ENCODE measurements at places on chromosomes 13 and 19.
A peak's percentile ranks its signal among the peaks of the same experiment; 100 is the strongest.

GRCh38 chr19:54708781-54709180 is 15.5 kb upstream of the KIR3DL3 start:
- no peak for DNase-seq

DNA sequence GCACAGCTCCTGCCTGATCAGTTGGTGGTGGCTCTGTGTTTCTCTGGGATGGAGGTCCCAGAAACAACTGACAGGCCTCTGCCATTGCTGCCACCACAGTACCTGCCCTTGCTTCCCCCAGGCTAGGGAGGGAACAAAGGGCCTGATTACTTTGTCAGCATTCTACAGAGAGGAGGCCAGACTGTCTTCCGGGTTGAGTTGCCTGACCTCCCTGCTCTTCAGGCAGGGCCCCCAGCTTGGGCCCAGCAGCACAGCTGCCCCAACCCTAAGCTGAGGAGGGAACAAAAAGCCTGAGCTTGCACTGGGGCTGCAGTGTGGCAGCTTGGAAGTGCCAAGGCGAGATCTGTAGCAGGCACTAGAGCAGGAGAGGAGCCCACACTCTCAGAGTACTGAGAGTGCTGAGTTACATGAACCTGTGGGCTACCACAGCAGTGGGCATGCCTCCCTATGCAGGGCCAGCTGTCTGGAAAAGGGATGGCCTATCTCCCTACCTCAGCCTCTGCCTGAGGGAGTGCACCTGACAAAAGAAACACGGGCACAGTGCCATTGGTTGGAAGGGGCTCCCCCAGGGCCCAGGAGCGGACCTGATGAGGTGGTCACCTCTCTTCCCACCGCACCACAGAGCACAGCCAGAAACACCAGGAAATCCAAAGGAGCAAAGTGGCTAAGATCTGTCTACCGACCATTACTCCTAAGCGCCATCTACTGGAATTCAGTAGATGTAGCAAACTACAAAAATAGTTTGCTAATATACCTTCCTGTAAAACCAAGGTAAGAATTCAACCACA is 24.4 kb downstream of the SLC25A15 start:
- peak; percentile 29 for DNase-seq

GRCh38 chr19:28686756-28687155 is 526.2 kb downstream of the UQCRFS1 start:
- no peak for DNase-seq

- no peak for DNase-seq
These were observed 26.8 kb upstream of the ALOX5AP start for GRCh38 chr13:30708541-30708940.

GRCh38 chr19:17549085-17549740 is 6.2 kb upstream of the COLGALT1 start:
- no peak for DNase-seq

GRCh38 chr13:77528834-77529500 is 6.5 kb upstream of the SCEL start:
- no peak for DNase-seq
